ENCODE measurements at places on chromosomes 5 and 9. TPM values are rescaled to one million over a fixed set of nuclear protein-coding genes. Genes with fewer than 3 reads are reported as not detected.

GRCh38 chr9:107554636-107555035, 65.1 kb upstream of the KLF4 start:
- no peaks in the 10 kb centered on the region for H3K36me3 ChIP-seq
- H3K4me1 ChIP-seq = no peaks in the 10 kb centered on the region
- DNase-seq = no peak

Gene GPR150
- total RNA-seq = 0.37 TPM

- H3K27ac ChIP-seq = no peak overlapping the region
- H3K4me3 ChIP-seq = no peak overlapping the region
- no peaks in the 10 kb centered on the region for H3K27me3 ChIP-seq
- no peaks in the 10 kb centered on the region for H3K36me3 ChIP-seq
- no peak for DNase-seq
- no peaks in the 10 kb centered on the region for H3K4me1 ChIP-seq
These were observed 18.7 kb downstream of the ECM2 start for GRCh38 chr9:92517046-92517445.

Gene ZNF454
- 0.17 TPM for total RNA-seq

DNA sequence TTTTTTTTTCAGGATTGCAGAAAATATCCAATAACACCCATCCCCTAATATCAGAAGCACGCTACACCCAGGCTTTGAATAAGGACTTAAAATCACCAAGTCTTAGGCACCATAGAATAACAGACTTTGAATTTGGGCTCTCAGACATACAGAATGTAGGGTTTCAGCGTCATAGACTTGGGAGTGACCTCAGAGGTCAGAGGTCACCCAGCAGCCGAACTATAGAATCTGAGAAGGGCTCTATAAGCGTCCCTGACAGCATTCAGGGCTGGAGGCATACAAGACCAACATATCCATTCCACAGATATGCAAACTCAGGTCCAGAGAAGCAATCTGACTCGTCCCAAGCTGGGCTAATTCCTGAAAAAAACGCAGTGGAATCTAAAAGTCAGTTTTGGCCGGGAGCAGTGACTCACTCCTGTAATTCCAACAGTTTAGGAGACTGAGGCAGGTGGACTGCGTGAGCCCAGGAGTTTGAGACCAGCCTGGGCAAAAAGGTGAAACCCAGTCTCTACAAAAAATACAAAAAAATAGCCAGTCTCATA, 34.7 kb downstream of the SLC6A7 start:
- H3K4me3 ChIP-seq = no peak overlapping the region
- no peaks in the 10 kb centered on the region for H3K27me3 ChIP-seq
- no peaks in the 10 kb centered on the region for H3K36me3 ChIP-seq
- H3K4me1 ChIP-seq = no peaks in the 10 kb centered on the region

DNA sequence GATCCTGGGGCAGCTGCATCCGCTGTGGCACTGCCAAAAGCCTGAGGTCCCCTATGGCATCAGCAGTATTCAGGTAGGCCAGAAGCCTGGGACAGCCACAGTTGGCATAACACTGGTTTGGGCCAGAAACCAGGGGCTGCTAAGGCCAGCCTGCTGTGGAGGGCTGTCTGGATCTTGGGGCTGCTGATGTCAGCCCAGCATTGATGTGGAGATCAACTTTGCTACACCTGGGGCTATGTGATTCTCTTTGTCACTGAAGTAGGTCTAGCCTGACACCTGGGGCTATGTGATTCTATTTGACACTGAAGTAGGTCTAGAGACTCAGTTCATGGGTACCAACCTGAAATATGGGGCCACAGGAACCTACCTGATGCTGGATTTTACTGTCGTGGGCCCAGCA, 411.5 kb downstream of the RASEF start:
- no peak for DNase-seq
- no peaks in the 10 kb centered on the region for H3K27me3 ChIP-seq
- no peaks in the 10 kb centered on the region for H3K36me3 ChIP-seq
- H3K4me3 ChIP-seq = no peak overlapping the region
- no peak overlapping the region for H3K27ac ChIP-seq
- H3K4me1 ChIP-seq = no peaks in the 10 kb centered on the region

DNA sequence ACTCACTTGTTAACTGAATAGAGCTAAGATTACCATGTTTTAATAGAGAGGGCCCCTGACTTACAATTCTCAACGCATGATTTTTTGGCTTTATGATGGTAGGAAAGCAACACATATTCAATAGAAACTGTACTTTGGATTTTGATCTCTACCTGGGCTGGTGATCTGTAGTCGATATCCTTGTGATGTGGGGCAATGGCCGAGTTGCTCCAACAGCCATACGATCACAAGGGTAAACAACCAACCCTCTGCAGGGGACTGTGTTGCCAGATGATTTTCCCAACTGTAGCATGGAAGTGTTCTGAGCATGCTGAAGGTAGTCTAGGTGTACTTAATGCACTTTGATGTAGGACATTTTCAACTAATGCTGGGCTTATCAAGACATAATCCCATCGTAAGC, 36.5 kb downstream of the NSUN2 start:
- no peaks in the 10 kb centered on the region for H3K4me1 ChIP-seq
- H3K27me3 ChIP-seq = no peaks in the 10 kb centered on the region
- no peak overlapping the region for H3K4me3 ChIP-seq

GRCh38 chr5:82986404-82986803, 90.8 kb downstream of the TMEM167A start:
- H3K27me3 ChIP-seq = no peaks in the 10 kb centered on the region
- H3K27ac ChIP-seq = no peak overlapping the region
- DNase-seq = no peak
- no peak overlapping the region for H3K4me3 ChIP-seq

DNA sequence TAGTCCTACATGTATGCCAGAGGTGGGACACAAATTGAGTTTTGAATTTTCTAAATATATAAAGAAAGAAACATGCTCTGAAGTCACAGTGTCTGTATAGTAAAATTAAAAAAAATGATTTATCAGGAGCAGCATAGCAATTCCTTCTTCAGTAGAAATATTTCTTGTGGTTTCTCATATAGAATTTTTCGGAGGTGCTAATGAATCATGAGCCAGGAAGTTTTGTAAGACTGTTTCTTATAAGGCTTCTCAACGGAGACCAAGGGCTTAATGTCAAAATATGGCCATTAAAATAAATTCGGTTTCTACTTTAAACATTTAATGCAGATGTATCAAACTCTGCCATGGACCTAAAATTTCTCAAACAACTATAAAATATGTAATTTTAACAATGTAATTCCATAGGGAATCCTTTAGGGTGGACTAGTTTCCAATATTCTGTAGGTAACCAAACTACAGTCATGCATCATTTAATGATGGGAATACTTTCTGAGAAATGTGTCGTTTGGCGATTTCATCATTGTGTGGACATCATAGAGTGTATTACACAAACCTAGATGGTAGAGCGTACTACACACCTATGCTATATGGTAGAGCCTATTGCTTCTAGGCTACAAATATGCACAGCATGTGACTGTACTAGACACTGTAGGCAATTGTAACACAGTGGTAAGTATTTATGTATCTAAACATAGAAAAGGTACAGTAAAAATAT, 66.3 kb downstream of the ANKRD55 start:
- DNase-seq = no peak
- peaks cover 4% of the 10 kb centered on the region for H3K27me3 ChIP-seq
- H3K27ac ChIP-seq = no peak overlapping the region

- H3K4me1 ChIP-seq = no peaks in the 10 kb centered on the region
- H3K4me3 ChIP-seq = no peak overlapping the region
- H3K27me3 ChIP-seq = no peaks in the 10 kb centered on the region
- no peak overlapping the region for H3K27ac ChIP-seq
These were observed 51.2 kb downstream of the MAN2A1 start for GRCh38 chr5:109740966-109741365.

DNA sequence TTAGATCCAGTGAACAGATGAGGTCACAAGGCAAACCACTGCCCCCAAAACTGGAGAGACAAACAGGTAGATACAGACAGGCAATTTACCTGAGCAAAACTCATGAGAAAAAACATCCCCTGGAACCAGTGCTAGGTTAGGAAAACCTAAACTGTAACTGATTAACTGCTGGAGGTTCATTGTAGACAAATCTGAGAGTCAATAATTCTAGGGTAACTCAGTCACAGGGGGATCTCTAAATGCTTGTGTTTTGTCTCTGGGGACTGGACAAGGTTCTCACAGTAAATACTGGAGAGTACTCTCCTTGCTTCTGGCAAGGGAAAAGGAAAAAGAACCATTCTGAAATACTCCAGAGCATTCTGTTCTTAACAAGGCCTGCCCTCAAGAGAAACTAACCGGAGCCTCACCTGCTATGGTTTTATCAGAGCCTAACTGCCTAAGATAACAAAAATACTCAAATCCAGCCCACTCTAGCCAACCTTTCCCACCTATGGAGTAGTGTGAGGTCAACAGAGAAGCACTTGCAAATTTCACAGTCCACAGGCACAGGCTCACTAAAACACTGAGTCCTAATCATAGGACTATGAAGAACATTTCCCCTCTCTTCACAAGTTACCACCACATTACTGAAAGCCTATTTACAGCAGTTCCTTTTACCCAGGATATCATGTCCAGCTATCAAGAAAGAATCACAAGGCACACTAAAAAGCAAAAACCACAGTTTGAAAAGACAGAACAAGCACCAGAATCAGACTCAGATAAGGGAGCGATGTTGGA, 139.9 kb upstream of the ACOT12 start:
- H3K27me3 ChIP-seq = no peaks in the 10 kb centered on the region
- no peak for DNase-seq
- H3K4me1 ChIP-seq = peaks cover under 1% of the 10 kb centered on the region
- no peak overlapping the region for H3K27ac ChIP-seq

GRCh38 chr5:122501089-122501435, 189.0 kb downstream of the SNCAIP start:
- H3K4me3 ChIP-seq = no peak overlapping the region
- DNase-seq = no peak
- H3K36me3 ChIP-seq = no peaks in the 10 kb centered on the region
- H3K27me3 ChIP-seq = no peaks in the 10 kb centered on the region

- H3K4me3 ChIP-seq = peak overlapping the region; percentile 84
- peaks cover 29% of the 10 kb centered on the region for H3K36me3 ChIP-seq
- peaks cover 26% of the 10 kb centered on the region for H3K4me1 ChIP-seq
- DNase-seq = no peak
- H3K27me3 ChIP-seq = no peaks in the 10 kb centered on the region
These were observed 981 bp downstream of the TCOF1 start for GRCh38 chr5:150358261-150359095.

Data from CD4-positive, CD25-positive, alpha-beta regulatory T cell (primary cell).